ENCODE measurements at places on chromosomes 1 and 21. TPM values are rescaled to one million over a fixed set of nuclear protein-coding genes. Genes with fewer than 3 reads are reported as not detected.

Gene ZSCAN20
- total RNA-seq: 3.8 TPM

Gene PRDM16
- total RNA-seq: 0.70 TPM

Gene SH3GLB1
- 37.4 TPM for total RNA-seq

Gene TMEM269
- 0.44 TPM for total RNA-seq

- DNase-seq: no peak
These were observed 10.7 kb downstream of the TMEM81 start for GRCh38 chr1:205073511-205073910.

GRCh38 chr1:30853350-30853749, 55.2 kb downstream of the SDC3 start:
- DNase-seq: peak; percentile 67

GRCh38 chr1:196877964-196878363, 9.9 kb upstream of the CFHR4 start:
- DNase-seq: peak; percentile 81

- no peak for DNase-seq
These were observed 40.1 kb downstream of the BMP8A start for GRCh38 chr1:39531526-39531925.

DNA sequence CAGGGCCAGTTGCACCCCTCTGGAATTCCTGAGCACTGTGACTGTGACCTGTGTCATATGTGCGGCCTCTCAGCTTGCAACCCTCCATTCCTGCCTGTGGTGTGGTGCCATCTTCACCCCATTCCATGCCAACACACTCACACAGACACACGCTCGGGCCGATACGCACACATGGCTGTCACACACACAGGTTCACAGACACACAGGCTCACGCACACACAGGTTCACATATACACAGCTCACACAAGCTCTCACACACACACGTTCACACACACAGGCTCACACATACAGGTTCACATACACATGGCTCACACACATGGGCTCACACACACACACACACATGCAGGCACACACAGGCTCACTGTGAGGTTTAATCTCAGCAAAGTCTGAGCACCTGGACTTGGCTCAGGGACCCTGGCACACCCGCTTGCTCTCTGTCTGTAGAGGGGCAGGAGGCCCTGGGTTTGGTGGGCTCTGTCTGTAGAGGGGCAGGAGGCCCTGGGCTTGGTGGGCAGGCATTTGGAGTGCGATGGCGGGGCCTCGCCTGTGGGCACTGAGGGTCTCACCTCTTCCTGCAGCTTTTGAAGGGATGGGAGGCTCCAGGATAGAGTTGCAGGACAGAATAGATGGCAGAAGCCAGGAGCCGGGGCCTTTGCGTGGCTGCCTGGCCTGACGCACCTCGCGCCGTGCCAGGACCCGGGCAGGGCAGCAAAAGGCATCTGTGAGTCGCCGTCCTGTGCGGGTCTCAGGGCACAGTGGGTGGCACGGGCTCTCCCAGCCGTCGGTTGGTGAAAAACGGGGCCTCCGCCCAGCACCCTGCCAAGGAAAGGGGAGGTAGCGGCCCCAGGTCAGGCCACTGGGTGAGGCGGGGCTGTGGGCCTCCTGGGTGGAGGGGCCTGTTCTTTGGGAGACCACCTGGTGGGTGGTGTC, 17.1 kb downstream of the COL18A1 start:
- no peak for DNase-seq

GRCh38 chr1:245301162-245301580, 146.4 kb downstream of the KIF26B start:
- DNase-seq: no peak

DNA sequence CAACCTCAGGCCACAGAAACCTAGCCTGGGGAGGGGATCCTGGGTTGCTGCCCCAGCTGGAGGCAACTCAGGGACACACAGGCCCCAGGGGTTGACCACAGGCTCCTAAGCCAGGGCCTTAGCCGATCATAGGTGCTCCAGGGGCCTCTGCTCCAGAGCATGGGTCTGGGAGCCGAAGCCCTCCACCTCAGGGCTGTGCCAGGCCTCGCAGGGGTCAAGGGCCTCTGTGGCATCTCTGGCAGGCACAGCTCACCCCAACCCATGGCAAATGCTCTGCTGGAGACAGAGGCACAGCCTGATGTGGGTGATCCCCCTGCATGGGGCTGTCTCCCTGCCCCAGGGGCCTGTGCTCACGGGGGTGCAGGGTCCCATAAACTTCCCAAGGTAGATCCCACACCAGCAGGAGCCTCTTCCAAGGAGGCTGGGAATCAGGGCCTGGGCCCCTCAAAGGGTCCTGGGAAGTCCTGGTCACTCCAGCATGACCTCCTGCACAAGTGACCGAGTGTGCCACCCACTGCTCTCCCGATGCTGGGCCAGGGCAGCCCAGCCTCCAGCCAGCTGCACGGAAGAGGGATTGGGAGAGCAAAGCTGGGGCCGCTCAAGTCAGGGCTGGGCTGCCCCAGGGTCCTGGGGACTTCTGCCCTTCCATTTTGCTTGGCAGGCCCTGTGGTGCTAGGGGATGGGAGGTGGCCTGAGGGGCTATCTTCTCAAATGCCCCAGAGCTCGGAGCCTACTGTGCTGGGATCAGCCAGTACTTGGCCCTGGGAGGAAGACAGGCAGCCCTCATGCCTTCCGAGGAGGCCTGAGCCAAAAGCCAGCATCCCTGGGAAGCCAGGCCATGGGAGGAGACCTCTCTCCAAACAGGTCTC, 22.2 kb upstream of the PRSS38 start:
- no peak for DNase-seq

- no peak for DNase-seq
These were observed 82.1 kb upstream of the ARHGEF16 start for GRCh38 chr1:3372317-3372716.

- peak; percentile 41 for DNase-seq
These were observed 411.0 kb upstream of the ESRRG start for GRCh38 chr1:217133958-217134856.

DNA sequence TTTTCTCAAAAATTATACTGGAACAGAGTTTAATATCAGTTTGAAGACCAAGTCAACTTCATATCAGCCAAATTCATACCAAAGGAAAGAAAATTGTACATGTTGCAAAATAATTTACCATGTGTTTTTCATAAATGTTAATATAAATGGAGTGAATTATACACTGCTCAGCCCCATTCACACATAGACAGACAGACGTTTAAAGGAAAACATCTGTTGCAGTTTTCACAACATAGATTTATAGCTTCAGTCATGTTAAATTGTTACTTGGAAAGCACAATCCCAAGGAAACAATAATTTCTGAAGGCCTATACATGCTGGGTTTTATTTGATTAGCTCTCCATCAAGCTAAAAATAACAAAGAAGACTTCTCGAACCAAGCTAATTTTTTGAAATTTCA, 27.8 kb upstream of the HYI start:
- DNase-seq: no peak

- peak; percentile 52 for DNase-seq
These were observed 1.7 kb downstream of the KIF21B start for GRCh38 chr1:201021630-201022492.

GRCh38 chr1:215681041-215681440, 113.9 kb downstream of the KCTD3 start:
- no peak for DNase-seq

GRCh38 chr1:200525090-200525987, 95.2 kb downstream of the KIF14 start:
- DNase-seq: no peak

DNA sequence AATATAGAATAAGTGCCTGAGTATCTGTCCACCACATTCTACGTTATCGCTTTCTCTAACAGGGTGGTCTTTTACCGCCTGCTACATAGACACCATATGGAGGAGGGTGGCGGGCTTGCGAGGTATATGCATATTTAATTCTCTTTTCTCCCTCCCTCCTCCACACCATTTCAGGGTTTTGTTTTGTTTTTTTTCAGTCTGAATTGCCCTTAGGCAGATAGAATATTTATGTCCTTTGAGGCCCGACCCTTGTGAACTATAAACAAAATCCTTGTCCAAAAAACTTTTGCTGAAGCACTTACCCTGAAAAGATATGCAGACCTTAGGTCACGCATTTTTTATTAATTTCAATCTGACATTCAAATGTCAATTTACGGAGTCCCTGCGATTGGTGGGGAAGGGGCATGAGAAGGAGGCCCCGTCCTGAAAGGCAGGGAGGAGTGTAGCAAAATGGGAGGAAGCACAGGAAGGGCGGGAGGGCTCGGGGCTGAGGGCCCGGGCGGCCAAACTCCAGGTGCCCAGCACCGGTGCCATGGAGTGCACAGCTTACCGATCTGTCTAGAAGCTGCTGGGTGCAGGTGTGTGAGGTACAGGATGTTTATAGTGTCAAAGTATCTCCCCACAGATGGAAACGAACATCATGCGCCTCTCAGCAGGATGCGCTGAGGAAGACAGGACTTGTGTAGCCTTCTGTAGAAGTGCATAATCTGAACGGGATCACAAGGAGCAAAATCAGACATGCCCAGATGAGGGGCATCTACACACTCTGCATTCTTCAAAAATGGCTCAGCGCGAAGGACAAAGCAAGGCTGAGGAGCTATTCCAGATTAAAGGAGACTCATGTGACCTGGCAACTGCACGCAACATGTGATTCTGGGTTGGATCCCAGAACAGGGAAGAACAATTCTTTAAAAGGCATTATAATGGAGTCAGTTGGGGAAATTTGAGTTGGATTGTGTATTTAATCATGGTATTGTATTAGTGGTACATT, 68.8 kb upstream of the LYST start:
- no peak for DNase-seq

DNA sequence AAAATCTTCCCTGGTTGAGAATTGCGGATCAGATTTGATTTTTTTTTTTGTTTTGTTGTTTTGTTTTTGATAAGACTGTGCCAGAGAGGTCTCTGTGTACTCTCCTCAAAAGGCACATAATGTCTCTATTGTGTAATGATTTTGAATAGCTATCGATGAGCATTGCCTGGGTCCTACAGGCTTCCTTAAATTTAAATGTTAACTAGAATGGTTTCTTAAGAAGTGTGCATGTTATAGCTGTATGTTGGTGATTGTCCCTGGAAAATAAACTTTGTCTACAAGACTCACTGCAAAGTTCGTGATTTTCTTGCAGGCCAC, 121.2 kb downstream of the ITSN1 start:
- no peak for DNase-seq

DNA sequence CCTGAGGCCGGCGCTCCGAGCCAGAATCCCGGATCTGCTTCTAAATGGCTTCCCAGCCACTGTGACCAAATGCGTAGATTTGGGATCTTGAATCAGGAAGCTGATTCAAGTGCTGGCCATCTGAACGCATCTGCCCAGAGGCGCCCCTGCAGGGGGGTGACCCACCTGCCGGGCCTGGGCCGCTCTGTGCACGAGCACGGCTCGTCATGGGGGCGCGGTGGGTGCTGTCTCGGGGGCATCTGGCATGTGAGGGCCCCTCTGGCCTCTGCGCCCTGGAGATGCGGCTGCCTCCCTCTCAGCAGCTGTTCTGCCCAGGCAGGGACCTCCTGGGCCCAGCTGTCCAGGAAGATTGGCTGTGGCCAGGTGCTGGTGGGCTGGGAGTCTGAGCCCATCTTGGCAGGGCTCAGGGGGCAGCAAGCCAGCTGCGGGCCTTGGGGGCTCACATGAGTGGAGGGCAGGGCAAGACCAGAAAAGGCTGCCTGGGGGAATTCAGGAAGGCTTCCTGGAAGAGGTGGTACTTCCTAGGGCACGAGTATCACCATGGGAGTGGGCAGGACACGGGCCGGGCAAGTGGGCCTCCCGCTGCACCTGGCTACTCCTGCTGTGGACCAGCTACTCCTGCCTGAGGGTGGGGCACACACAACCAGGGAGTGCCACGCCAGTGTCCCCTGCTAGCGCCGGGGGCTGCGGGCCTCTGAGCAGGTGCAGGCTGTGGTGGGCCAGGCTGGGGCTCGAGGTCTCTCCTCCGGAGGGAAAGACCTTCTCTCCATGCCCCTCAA, 25.1 kb downstream of the PLCH2 start:
- no peak for DNase-seq

GRCh38 chr1:201662646-201663045, 123.7 kb downstream of the NAV1 start:
- DNase-seq: no peak
